Pancreas (tissue), 10 donors: ENCODE measurements at places on chromosomes 12 and 14. TPM values are rescaled to one million over a fixed set of nuclear protein-coding genes. Genes with fewer than 3 reads are reported as not detected.
A peak's percentile ranks its signal among the peaks of the same experiment; 100 is the strongest.

GRCh38 chr12:50053583-50053982 is 3.8 kb upstream of the ASIC1 start:
- no peak overlapping the region for H3K4me3 ChIP-seq
- H3K36me3 ChIP-seq: no peaks in the 10 kb centered on the region
- H3K27me3 ChIP-seq: no peaks in the 10 kb centered on the region
- peaks cover 6% of the 10 kb centered on the region for H3K4me1 ChIP-seq
- DNase-seq: no peak

DNA sequence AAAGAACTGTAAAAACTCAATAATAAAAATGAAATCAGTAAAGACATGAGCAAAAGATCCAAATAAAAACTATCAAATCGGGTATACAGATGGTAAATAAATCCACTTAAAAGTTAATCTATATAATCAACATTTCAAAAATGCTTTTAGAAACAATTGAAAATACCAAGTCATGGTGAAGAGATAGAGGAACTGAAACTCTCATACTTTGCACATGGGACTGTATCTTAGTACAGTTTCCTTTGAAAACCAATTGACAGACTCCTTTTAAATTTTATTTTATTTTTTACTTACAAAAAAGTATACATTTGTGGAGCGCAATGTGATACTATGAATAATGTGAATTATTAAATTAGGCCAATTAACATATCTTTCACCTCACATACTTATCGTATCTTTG is 98.6 kb upstream of the FAR2 start:
- no peaks in the 10 kb centered on the region for H3K36me3 ChIP-seq
- H3K4me1 ChIP-seq: no peaks in the 10 kb centered on the region
- no peak overlapping the region for H3K4me3 ChIP-seq
- DNase-seq: no peak
- H3K27ac ChIP-seq: no peak overlapping the region

- no peaks in the 10 kb centered on the region for H3K4me1 ChIP-seq
- no peak overlapping the region for H3K27ac ChIP-seq
- no peak overlapping the region for H3K4me3 ChIP-seq
- H3K36me3 ChIP-seq: no peaks in the 10 kb centered on the region
Measured at GRCh38 chr12:34601689-34602088, 579.4 kb downstream of the ALG10 start.

Gene SLC6A12
- total RNA-seq: 0.81 TPM

Gene PEBP1
- 141 TPM for total RNA-seq

Gene CCDC196
- 0.43 TPM for total RNA-seq

DNA sequence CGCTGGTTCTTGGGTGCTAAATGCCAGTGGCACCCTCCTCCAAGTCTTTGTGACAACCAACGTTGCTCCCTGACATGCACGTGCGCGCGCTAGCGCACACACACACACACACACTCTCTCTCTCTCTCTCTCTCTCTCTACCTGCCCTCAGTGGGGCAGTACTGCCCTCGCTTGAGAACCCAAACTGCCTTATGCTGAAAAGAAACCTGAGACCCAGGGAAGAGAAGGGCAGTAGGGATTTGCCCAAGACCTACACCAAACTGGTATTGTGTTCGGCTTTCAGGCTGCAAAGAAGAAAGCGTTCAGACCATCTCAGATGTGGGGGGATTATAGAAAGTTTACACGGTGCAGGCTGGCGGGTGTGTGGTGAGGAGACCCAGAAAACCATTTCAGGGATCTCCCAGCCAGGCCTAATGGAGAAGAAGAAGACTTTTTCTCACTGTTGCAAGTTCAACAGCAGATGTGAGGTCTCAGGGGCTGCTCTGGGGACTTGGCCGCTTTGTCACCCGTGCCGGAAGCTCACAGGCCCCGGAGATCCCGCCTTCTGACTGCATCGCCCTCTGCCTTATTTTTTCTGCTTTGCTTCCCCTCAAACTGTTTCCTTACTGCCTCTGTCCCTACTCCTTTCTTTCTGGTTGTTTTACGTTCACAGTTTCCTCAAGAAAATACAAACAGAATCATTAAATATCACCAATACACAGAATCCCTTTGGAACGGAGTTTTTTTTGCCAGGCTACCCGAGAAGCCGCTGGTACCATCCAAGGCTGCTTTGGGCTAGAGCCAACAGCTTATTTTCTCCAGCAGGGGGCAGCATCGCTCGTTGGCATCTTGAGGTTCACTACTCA is 82.4 kb downstream of the PPM1A start:
- no peaks in the 10 kb centered on the region for H3K4me1 ChIP-seq
- DNase-seq: peak; percentile 84
- H3K36me3 ChIP-seq: no peaks in the 10 kb centered on the region
- no peaks in the 10 kb centered on the region for H3K27me3 ChIP-seq
- peak overlapping the region; percentile 60 for H3K4me3 ChIP-seq

Gene TMEM233
- 0.06 TPM for total RNA-seq

GRCh38 chr14:55114720-55115119 is 14.3 kb upstream of the LGALS3 start:
- H3K4me3 ChIP-seq: no peak overlapping the region
- no peak for DNase-seq
- H3K36me3 ChIP-seq: no peaks in the 10 kb centered on the region
- no peak overlapping the region for H3K27ac ChIP-seq

GRCh38 chr14:23306412-23307145 is at the start of gene BCL2L2:
Gene BCL2L2, plus strand, starts transcription at chr14:23306833. Its CDS starts 935 bp downstream, at chr14:23307768.
- H3K4me3 ChIP-seq: peak within 1 kb of the TSS; percentile 64
- peak; percentile 94 for DNase-seq
- peak within 1 kb of the TSS; percentile 90 for H3K27ac ChIP-seq
- no peaks in the 10 kb centered on the region for H3K27me3 ChIP-seq

- peaks cover 3% of the 10 kb centered on the region for H3K4me1 ChIP-seq
- H3K27ac ChIP-seq: no peak overlapping the region
- H3K27me3 ChIP-seq: no peaks in the 10 kb centered on the region
- H3K4me3 ChIP-seq: no peak overlapping the region
Measured at GRCh38 chr12:109962398-109962797, 33.8 kb downstream of the GIT2 start.

DNA sequence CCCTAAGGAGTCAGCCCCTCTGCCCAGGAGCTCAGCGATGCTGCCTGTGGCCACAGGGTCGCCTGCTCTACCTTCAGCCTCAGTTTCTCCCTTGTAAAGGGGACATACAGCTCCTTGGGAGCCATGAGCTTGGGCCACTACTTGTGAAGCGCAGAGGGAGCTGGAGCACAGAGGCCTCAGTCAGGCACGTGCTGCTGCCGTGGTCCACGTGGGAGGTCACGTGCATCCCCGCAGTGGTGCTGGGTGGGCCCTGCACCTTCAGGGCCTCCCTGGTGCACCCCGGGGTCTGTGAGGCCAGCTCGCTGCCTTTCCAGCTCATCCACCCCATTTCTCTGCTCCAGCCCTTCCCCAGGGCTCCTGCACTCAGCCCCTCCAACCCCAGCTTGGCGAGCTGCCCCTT is 10.9 kb upstream of the C14orf180 start:
- DNase-seq: no peak
- H3K36me3 ChIP-seq: no peaks in the 10 kb centered on the region
- no peak overlapping the region for H3K27ac ChIP-seq
- H3K4me1 ChIP-seq: no peaks in the 10 kb centered on the region

DNA sequence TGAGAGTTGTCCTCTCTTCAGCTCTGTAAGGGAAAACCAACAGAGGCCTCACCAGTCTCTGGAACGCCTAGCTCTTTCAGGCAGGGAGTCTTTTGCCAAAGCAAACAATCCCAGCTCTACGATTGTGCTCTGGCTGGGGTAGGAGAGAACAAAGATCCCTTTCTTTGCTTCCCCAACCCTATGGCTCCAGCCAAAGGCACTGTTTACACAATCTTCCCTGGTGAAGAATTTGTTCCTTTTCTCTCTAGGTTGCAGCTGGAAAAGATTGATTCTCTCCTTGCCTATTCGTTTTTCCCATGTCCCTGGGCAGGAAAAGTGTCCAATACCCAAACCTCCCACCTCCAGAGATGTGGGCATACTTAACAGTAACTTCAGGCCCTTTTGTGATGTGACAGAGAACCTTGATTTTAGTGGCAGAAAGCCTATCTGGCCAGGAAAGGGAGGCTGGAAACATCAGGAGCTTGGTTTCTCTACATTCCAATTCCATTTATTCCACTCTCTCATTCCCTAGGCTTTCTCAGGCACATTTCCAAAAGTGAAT is 16.8 kb downstream of the ATP5MC2 start:
- no peaks in the 10 kb centered on the region for H3K27me3 ChIP-seq
- DNase-seq: no peak
- H3K27ac ChIP-seq: peak overlapping the region; percentile 86
- H3K4me1 ChIP-seq: peaks cover 27% of the 10 kb centered on the region
- H3K4me3 ChIP-seq: no peak overlapping the region

Gene HOXC10
- not detected for total RNA-seq

DNA sequence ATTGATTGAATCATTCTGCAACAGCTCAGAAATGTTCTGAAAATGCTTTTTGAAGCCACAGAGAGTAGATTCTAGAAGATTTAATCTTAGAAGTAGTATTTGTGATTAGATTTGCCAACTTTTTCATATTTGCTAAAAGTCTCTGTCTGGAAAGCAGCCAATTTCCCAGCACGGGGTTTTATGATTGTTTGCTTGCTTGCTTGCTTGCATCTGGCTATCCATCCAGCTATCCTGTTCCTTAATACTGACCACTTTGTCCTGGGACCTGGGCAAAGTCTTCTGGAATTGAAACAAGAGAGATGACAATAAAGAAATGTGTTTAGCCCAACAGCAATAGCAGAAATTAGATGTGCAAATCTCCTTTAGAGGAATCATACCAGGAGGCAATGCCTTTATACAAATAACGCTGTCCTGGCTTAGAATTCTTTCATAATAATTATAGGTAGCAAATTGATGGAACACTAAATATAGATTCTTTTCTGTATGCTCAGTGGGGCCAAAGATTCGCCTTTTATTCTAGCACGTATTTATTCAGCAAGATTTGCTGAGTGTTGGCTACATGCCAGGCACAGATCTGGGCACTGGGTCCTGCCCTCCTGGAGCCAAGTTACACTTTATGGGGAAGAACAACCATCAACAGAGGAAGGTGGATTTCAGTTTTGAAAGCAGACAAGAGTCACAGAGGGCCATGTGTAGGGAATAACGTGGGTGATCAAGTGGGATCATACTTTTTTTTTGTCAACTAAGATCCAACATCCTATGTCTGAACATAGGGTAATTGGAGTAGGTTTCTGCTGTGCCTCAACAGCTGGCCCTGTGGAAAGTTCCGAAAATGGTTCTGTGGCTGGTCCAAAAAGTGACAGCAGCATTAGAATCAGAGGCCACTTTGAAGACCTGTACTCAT is 25.3 kb downstream of the MYBPC1 start:
- peaks cover 25% of the 10 kb centered on the region for H3K4me1 ChIP-seq
- no peaks in the 10 kb centered on the region for H3K36me3 ChIP-seq
- DNase-seq: peak; percentile 57

DNA sequence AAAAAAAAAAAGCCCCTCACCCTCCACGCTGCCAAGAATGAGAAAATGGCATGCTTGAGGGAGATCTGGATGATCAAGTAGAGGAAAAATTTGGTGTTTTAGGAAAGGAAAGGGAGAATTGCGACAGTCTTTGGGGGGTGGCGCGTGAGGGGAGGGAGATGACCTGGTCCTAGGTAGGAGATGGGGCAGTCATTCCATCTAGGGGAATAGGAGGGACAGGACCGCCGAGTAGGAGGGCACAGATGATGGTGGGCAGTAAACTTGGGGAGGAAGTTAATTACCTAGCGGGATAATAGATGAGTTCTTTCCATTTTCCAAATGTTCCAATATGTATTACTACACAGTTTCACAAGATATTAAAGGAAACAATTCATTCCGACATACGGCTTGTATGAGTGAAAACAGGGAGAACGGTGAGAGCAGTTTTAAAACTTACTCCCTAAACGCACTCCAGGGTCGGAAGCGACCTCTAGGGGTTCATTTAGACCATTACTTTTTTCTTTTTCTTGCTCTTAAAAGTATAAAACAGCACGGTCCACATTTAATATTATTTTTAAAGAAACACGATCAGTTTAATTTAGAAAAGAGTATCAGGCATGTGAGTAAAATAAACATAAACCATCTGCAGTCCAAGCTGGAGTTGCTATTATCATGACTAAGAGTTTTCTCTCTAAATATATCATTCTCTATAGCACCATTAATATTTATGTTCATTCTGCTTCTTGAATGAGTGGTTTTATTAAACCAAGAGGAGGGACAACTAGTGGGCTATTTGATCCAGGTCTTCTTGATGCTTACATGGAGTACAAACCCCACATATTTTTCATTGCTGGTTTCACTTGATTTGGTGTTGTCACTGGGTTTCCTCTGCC is 3.0 kb upstream of the FNTB start:
- H3K36me3 ChIP-seq: no peaks in the 10 kb centered on the region
- H3K4me1 ChIP-seq: peaks cover 13% of the 10 kb centered on the region
- H3K4me3 ChIP-seq: no peak overlapping the region
- no peaks in the 10 kb centered on the region for H3K27me3 ChIP-seq
- no peak overlapping the region for H3K27ac ChIP-seq

DNA sequence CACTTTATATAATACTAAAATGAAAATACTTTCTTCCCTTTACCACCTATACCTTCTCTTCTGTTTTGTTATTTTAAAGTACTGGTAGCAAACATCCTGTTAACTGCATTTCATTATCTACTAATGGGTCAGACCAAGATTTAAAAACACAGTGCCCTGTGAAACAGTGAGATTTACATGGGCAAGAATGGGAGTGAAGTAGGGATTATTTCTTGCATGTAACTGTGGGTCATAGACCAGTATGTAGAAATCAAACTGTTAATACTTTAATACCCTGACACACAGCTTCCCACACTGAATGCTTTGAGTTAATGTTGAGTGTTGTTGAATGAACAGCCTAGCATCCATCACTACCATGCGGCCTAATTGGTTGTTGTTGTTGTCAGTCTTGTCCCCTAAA is 61.6 kb downstream of the PLEKHA5 start:
- no peaks in the 10 kb centered on the region for H3K27me3 ChIP-seq
- peaks cover 15% of the 10 kb centered on the region for H3K4me1 ChIP-seq
- H3K4me3 ChIP-seq: no peak overlapping the region
- no peak overlapping the region for H3K27ac ChIP-seq

DNA sequence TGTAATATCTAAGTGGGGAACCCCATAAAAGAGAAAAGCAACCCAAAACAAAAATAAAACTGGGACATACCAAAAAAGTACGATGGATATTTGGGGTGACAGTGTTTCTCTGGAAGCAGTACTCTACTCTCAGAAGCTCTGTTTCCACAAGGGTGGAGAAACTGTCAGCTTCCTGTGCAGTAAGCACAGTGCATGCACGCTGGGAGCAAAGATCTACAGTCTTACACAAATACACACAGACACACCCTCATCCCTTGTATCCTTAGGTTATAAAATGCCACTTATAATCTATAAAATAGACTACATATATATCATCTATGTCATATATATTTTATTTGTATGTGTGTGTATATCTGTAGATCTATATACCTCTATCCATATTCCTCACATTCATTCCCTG is 225.8 kb upstream of the SOX5 start:
- no peaks in the 10 kb centered on the region for H3K4me1 ChIP-seq
- no peak overlapping the region for H3K27ac ChIP-seq
- H3K4me3 ChIP-seq: no peak overlapping the region
